ENCODE measurements at places on chromosomes 11 and 22.

GRCh38 chr22:35697142-35697541 lies 20.5 kb upstream of the APOL5 start:
- DNase-seq: no peak

- DNase-seq: no peak
Observed at GRCh38 chr11:86156397-86156955, 87.6 kb upstream of the PICALM start.

GRCh38 chr11:115944596-115944995 lies 440.4 kb upstream of the CADM1 start:
- no peak for DNase-seq

DNA sequence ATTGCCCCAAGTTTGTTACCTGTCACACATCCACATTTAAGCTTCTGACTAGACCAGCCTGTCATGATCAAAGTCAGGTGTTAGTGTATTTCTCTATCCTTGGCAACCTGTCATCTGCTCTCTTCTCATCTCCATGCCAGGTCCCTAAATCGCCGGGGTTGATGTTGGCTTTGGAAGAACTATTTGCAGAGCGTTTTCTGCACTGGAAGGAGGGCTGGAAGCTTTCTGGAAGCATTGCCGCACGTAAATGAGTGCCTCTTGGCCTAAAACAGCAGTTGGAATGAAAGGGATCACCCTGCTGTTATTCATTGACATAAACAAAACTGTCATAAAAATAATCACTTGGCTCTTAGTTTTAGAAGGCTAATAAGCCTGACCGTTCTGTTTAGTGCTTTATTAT lies 1.4 kb downstream of the TTC12 start:
- DNase-seq: no peak

- DNase-seq: no peak
Observed at GRCh38 chr11:124543554-124543953, at the start of gene OR8B12. Gene OR8B12 (minus strand): TSS chr11:124543654. CDS start chr11:124543654, 0 bp downstream.

GRCh38 chr11:7511401-7511800 lies 2.4 kb upstream of the PPFIBP2 start:
- no peak for DNase-seq

DNA sequence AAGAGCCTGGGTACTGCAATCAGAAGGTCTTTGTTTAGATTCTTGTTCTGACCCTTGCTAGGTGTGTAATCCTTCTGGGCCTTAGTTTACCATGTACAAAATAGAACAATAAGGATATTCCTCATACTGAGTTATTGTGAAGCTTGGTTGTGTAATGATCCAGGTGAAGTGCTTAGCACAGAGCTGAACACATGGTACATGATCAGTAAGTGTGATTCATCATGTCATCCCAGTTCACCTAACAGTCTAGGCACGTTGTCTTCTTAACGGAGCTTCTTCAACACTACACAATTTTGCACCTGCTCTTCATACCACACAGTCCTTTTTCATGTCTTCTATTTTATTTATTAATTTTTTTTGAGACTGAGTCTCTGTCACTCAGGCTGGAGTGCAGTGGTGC lies 234.3 kb upstream of the TENM4 start:
- no peak for DNase-seq

DNA sequence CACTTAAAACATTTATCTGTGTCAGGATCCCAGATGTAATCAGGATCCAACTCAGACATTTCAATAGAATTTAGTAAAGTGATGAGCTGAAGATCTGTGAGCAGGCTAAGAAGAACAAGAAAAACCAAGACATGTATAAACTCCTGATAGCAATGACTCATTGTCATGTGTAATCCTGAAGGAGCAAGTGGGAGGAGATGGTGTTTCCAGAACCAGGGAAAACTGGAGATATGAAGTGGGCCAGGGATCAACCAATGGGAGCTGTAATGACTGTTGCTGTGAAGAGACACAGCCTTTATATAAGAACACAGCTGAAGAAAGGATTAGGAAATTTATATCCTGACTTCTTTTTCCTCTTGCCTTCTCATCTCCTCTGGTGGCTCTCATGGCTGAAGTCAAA lies 682.5 kb upstream of the ARHGAP42 start:
- DNase-seq: no peak

- DNase-seq: no peak
Observed at GRCh38 chr11:95563173-95563572, 226.4 kb downstream of the FAM76B start.

DNA sequence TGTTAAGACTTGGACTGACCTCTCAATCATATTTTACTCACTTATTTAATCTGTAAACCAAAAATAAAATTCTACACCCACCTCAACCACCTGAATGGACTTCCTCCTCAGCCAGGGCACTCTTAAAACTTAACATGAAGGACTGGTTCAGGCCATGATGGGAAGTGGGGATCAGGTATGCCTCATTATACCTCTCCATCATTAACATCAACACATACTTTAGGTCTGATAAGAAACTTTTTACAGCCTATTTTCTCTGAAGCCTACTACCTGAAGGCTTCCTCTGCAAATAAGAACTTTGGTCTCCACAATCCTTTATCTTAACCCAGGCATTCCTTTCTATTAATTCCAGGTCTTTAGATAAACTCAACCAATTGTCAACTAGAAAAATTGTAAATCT lies 390.0 kb downstream of the AASDHPPT start:
- no peak for DNase-seq

DNA sequence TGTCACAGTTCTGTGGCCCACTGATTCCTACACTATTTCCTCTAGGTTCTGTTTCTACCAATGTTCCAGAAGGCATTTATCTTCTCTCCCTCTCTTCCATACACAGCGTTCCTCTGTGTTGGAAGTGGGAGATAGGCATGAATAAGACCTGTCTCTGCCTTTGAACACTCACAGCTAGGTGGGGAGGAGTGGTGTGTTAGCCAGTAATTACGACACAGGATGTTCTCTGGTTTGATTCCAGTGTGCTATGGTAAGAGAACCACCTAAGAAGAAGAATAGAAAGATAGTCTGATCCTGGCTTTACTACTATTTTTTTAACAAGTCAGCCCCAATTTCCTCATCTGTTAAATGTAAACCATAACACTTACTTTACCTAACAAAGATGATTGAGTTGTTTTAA lies 200.2 kb upstream of the MTMR2 start:
- DNase-seq: no peak

DNA sequence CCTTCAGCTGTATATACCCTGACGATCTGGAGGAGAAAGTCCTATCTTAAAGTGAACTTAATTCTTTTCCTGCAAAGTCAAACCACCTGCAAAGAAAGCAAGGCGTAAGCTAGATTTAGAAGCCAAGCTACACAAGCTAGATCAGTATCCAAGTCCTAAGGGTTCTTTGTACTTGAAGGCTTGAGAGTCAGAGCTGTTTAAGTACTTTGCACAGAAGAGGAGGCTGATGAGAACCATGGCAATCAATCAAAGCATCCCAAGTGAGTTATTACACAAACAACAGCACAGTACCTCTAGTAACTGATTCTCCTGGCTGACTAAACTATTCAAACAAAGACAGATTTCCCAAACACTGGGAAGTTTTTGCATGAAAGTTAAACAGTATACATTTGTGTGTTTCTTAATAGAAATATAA lies 1.9 kb downstream of the CDON start:
- DNase-seq: no peak

DNA sequence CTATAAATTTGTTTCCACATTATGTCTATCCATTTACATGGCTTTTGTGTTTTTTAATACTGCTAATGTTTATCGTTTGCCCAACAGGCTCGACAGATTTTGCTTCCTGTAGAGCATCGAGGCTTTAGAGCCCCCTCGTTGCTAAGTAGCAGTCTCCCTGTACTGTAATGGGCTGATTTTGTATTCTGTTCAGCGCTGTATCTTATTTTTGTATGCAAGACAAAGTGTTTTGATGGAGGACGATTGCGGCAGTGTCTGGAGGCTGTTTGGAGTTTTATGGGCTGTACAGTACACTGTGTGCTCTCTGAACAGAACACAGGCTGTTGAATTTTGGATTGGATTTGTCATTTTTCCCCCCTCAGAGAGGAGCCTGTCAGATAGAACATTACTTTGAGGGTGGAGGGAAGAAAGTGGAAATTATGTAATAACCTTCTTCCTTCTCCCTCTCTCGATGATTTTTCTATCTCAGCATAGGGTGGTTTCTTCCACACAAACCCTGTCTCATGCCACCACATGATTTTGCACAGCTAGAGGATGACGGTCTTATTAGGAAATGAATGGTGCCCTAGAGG lies 104.4 kb downstream of the ZBTB16 start:
- no peak for DNase-seq

GRCh38 chr11:73510877-73511276 lies 87.0 kb downstream of the FAM168A start:
- DNase-seq: no peak

DNA sequence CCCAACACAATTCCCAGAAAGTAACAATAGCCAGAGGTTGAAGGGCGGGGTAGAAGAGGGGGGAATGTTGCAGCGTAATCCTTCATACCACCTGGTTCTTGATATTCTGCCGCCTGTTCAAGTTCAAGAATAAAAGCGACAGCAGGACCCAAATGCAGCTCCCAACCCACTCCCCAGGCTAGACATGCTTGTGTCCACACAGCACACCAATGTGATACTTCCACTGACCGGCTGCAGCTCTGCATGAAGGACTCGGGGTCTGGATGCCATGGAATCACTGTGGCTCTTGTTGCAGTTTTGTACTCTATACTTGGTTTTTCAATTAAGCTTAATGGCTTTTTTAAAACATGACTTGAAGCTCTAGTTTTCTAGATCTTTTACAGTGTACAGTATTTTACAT lies 6.5 kb downstream of the SRPRA start:
- no peak for DNase-seq

DNA sequence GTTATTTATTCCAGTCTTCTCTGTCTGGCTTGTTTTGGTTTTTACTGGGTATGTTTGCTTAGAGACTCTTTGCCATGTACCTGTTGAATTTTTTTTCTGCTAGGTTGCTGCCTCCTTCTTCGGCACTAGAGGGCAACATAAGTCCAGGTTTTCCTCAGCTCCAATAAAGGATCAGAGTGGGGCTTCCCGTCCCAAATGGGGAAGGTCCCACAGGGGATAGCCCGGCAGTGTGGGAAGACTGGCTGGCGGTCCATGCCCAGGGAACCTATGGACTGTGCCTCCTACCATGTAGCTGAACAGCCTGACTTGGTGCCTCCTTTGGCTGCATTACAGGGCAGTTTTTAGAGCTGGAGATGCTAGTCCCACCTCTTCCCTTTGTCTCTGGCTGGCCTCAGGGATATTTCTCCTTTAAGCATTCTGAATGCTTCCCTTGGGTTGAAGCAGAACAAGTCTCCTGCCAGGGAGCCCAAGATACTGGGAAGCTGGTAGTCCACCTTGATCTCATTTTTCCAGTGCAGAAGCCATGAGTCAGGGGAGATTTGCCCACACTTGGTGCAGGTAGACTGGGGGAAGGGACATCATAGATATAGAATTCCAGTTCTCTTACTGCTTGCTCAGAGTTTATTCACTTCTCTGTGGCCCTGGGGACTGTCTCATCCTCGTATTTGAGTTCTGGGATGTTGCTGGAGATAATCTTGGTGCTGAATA lies 60.2 kb downstream of the BRD1 start:
- DNase-seq: peak; percentile 59

GRCh38 chr22:41966607-41967240 lies 2.5 kb upstream of the SEPTIN3 start:
- DNase-seq: peak; percentile 51

DNA sequence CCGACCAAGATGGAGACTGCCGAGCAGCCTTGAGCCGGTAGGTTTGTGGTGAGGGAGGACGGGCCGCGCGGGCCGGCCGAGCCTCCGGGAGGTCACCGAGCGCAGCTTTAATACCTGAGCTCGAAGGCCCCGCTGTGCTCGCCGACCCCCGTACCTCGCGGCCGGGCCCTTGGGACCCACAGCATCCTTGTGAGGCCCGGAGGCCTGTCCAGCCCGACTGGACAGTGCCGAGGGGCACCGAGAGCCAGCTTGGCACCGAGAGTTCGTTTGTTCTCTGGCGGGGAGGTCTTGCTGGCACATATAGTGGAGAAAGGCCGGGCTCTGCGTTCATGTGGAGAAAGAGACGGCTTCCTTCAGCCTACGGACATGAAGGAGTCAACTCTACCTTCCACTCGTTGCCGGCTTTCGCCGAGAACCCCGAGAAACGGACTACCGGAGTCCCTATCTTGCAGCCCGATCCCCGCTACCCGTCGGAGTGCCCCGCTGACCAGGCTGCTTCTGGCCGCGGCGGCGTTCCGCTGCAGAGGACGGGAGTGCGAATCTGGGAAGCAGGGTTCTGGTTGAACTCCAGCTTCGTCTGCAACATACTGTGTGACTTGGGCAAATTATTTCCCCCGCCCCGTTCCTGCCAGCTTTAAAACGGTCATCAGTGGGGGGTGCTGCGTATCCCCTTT lies 349 bp downstream of the TSSC4 start:
- DNase-seq: no peak

- no peak for DNase-seq
Observed at GRCh38 chr11:61265357-61265756, 24.4 kb downstream of the PGA5 start.

DNA sequence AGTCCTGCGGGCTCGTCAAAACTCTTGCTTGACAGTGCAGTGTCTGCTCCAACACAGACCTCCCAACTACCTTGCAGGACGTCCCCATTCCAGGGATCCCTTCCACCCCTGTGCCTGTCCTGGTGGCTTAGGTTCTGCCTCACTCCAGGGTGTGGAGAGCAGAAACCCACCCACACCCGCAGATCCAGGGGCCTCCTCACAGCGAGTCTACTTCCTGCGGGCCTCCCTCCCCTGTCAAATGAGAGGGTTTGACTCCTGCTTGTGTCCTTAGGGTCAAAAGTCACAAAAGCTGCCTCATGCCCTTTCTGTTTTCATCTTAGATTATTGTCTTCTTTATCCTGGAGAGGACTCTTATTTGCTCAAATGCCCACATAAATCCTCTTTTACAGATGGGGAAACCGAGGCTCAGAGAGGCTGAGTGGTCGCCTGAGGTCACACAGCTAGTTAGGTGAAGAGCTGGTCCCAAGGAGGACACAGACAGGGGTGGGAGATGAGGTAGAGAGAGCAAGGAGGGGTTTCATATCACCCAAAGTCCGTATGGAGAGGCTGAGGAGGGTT lies 81.1 kb upstream of the KCNQ1OT1 start:
- DNase-seq: no peak

- DNase-seq: no peak
Observed at GRCh38 chr11:9123595-9124304, 32.4 kb upstream of the SCUBE2 start.

GRCh38 chr11:8086001-8086479 lies 5.0 kb downstream of the TUB start:
- no peak for DNase-seq

DNA sequence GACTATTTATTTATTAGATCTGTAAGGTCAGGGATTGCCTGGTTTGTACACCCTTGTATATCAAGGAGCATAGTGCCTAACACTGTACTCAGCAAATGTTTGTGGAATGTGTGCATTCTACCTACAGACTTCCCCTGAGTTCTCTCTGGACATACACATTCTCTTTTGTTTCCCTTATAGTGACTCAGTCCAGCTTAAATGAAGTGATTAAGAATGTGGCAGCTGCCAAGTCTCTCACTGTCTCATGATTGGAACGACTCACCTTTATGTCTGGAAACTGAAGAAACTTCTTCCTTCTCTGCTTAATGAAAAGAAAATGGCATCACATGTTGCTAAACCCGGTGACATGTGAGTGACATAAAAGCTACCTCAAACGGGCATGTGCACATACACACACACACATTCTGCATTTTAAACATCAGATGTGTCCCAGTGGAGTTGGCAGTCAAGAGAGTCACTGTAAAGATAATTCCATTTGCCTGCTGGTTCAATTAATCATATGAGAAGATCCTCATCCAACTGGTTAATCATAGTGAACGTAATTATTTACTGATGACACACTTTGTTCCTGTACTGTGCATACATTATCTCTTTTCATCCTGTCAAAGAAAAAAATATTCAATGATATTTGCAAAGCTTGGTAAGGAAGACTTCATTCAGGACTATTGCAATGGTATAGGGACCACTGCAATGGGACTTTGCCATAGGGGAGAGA lies 42.8 kb downstream of the GLYAT start:
- no peak for DNase-seq

Data from activated CD4-positive, alpha-beta T cell treated with anti-CD3 and anti-CD28 coated beads, Interleukin-2, Interleukin-4, amounts not matched to agents 100 ng/mL and 50 ng/mL, durations not matched to agents 16 hours and 8 hours (primary cell).